ENCODE measurements at places on chromosomes 4 and X. TPM values are rescaled to one million over a fixed set of nuclear protein-coding genes. Genes with fewer than 3 reads are reported as not detected.

Gene ANKRD37
- total RNA-seq: 17.3 TPM

Gene CT45A1
- total RNA-seq: not detected

Gene NSG1
- total RNA-seq: 2.4 TPM

Gene TMPRSS11A
- total RNA-seq: not detected

Gene LNX1
- total RNA-seq: 25.0 TPM

Gene MID1
- total RNA-seq: 38.3 TPM

Gene FHDC1
- 14.0 TPM for total RNA-seq

Gene NPY1R
- total RNA-seq: 2.0 TPM

GRCh38 chr4:69977582-69977981 lies 12.1 kb upstream of the CSN2 start:
- no peaks in the 10 kb centered on the region for H3K27me3 ChIP-seq
- no peak overlapping the region for H3K4me3 ChIP-seq
- H3K4me1 ChIP-seq: no peaks in the 10 kb centered on the region
- no peak for DNase-seq

GRCh38 chr4:76714226-76714625 lies 183.7 kb downstream of the SOWAHB start:
- no peaks in the 10 kb centered on the region for H3K36me3 ChIP-seq
- H3K4me1 ChIP-seq: no peaks in the 10 kb centered on the region
- H3K4me3 ChIP-seq: no peak overlapping the region
- no peaks in the 10 kb centered on the region for H3K27me3 ChIP-seq

DNA sequence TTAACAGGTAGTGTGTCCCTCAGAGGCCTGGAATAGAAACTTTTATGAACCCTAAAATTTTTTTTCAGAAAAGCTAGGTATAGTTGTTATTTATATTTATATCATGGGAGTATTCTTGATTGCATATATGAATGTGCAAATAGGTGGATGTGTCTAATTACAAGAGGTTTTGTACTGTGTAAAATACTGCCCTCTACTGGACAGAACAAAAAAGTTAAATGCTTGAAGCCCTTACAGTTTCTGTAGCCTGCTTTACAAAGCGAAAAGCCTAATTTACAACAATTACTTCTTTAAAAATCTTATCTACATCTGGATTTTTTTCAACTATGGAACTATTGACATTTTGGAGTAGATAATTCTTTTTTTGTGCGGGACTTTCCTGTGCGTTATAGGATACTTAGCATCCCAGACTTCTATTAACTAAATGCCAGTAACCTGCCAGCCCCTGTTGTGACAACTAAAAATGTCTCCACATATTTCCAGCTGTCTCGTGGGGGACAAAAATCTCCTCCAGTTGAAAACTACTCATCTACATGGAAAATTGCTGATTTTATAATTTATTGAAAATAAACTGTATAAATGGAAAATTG lies 35.1 kb downstream of the ENPEP start:
- no peaks in the 10 kb centered on the region for H3K36me3 ChIP-seq
- H3K4me1 ChIP-seq: no peaks in the 10 kb centered on the region
- no peak overlapping the region for H3K4me3 ChIP-seq

GRCh38 chr4:9894644-9895332 lies 113.4 kb downstream of the DRD5 start:
- H3K36me3 ChIP-seq: no peaks in the 10 kb centered on the region
- H3K4me3 ChIP-seq: no peak overlapping the region
- no peak overlapping the region for H3K27ac ChIP-seq
- no peaks in the 10 kb centered on the region for H3K27me3 ChIP-seq

DNA sequence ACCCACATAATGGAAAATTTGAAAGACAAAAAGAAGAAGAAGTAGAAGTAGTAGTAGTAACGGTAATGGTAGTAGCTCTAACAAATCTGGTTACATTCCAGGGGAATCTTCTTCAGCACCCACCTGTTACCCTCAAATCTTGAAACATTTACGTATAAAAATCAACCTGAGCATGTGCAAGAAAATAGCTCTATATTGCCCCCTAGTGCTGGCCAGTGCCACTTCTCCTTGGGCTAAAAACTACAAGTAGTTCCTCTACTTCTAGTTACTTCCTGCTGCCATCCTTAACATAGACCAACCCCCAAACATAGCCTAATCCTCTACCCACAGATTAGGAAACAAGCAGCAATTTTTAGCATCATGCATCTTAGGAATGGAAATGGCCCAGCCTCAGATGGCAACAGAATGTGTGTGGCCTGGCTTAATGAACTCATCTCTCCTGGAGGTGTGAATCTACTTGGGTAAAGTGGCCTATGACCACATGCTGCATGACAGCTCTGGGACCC lies 3.1 kb downstream of the PDGFC start:
- no peak overlapping the region for H3K4me3 ChIP-seq
- no peaks in the 10 kb centered on the region for H3K4me1 ChIP-seq
- H3K27me3 ChIP-seq: no peaks in the 10 kb centered on the region

DNA sequence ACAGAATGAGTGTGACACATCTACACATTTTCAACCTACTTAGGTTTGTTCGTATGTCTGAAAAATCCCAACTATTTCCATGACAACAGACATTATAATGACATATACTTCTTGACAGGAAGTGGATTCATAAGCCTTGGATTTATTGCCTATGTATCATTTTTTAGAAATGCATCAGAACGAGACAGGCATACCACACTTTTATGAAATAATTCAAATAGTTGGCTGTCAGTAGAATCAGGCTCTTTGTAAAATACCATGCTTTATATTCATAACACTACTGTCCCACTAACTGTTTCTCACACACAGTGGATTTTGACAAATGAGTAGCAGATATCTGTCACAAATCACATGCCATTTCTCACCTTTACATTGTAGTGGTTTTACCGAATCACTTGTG lies 173.2 kb downstream of the BEND2 start:
- H3K27me3 ChIP-seq: no peaks in the 10 kb centered on the region
- H3K36me3 ChIP-seq: no peaks in the 10 kb centered on the region
- no peak overlapping the region for H3K4me3 ChIP-seq
- H3K27ac ChIP-seq: no peak overlapping the region

GRCh38 chr4:146062340-146062739 lies 113.2 kb upstream of the LSM6 start:
- no peak for DNase-seq
- no peaks in the 10 kb centered on the region for H3K36me3 ChIP-seq
- H3K4me1 ChIP-seq: no peaks in the 10 kb centered on the region

DNA sequence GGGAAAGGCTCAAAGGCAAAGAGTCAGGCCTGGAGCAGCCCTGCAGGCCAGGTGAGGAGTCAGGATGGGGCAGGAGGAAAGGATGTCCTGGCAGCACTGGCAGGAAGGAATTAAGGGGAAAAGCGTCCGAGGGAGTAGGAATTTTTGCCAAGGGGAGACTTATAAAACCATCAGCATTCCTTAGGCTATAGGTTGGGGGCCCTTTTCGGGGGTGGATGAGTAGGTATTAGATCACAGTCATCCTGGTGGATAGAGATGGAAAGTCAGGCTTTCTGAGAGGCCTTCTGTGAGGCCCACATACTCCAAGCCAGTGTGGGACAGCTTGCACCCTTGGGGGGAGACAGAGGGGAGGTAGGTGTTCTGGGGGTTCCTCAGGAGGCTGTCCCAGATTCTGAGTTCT lies 12.3 kb downstream of the STARD8 start:
- no peaks in the 10 kb centered on the region for H3K4me1 ChIP-seq
- H3K27ac ChIP-seq: no peak overlapping the region
- no peak for DNase-seq
- H3K4me3 ChIP-seq: no peak overlapping the region

DNA sequence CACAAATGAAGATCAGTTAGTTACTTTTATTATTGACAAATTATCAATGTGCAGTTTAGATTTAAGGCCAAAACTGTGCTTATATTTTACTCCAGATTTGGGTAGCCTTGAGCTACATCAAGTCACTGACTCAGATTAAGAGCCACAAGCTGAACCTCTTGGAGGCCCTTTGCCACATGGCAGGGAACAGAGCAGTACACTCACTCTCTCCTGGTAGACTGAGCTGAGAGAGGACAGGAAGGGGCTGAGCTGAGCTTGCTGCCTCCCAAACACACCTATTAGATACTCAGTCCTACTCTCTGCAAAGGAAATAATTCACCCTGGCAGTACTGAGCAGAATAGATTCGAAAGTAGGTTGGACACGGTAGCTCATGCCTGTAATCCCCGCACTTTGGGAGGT lies 7.8 kb downstream of the STAP1 start:
- H3K36me3 ChIP-seq: no peaks in the 10 kb centered on the region
- H3K4me3 ChIP-seq: no peak overlapping the region
- no peaks in the 10 kb centered on the region for H3K27me3 ChIP-seq
- no peak for DNase-seq
- H3K27ac ChIP-seq: no peak overlapping the region

GRCh38 chr4:9849538-9849920 lies 68.1 kb downstream of the DRD5 start:
- H3K36me3 ChIP-seq: no peaks in the 10 kb centered on the region
- no peaks in the 10 kb centered on the region for H3K27me3 ChIP-seq
- no peaks in the 10 kb centered on the region for H3K4me1 ChIP-seq

DNA sequence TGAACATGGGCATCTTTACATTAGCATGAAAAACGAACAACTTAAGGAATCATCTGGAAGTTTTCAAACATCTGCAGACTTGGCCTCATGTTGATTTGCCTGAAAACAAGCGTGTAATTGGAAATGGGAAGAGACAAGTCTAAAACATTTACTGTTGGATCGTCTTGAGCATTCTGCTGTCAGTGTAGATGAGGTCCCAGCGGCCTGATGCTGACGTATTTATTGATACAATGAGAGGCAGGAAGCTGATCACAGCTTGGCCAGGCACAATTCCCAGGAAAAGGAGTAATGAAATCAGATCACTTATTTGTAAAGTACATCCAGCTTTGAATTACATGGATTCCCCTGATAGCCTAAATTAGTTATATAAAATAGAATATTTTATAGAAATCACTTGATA lies 210.6 kb downstream of the CLCN4 start:
- no peaks in the 10 kb centered on the region for H3K4me1 ChIP-seq
- no peak overlapping the region for H3K4me3 ChIP-seq
- no peaks in the 10 kb centered on the region for H3K36me3 ChIP-seq
- no peak for DNase-seq
- peaks cover 4% of the 10 kb centered on the region for H3K27me3 ChIP-seq
- no peak overlapping the region for H3K27ac ChIP-seq

DNA sequence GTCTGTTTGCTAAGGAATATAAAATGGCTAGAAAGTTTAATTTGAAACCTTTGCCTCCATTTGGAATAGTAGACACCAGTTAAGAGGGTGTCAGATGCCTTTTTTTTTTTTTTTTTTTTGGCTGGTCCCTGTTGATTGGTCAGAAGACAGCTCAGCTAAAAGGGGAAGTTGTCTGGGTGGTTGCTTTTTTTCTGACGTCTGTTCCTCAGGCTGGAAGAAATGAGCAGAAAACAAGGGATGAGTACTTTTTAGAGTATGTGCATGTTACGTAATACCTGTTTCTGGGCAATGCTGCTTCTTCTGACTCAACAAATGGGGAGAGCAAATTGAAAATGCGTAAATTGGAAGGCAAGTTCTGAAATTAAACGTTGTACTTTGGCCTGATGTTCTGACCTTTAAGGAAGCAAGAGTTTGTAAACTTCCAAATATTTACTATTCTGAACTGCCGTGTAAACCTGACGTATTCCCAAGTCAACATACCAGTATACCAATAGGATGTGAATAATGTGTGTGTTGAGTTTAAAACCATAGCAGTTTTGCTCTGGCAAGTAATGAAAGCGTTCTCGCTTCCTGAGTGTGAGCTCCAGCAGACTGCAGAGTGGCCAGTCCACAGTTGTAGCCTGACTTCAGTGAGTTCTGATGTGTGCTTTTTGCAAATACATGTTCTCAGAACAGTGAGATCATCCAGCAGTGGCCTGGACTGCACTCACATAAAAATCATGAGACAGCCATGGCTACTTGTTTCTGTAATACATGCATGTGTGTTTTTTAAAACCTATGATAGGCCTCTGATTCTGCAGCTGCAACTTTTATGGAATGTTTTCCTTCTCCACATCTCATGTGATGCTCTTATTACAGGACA lies 1.7 kb downstream of the SAT1 start:
- H3K27ac ChIP-seq: peak overlapping the region; percentile 80
- H3K27me3 ChIP-seq: no peaks in the 10 kb centered on the region
- H3K4me3 ChIP-seq: peak overlapping the region; percentile 42
- H3K4me1 ChIP-seq: no peaks in the 10 kb centered on the region

- DNase-seq: peak; percentile 87
- no peaks in the 10 kb centered on the region for H3K27me3 ChIP-seq
- peak overlapping the region; percentile 53 for H3K27ac ChIP-seq
- no peaks in the 10 kb centered on the region for H3K4me1 ChIP-seq
Measured at GRCh38 chrX:131821945-131822622, 201.0 kb upstream of the STK26 start.

DNA sequence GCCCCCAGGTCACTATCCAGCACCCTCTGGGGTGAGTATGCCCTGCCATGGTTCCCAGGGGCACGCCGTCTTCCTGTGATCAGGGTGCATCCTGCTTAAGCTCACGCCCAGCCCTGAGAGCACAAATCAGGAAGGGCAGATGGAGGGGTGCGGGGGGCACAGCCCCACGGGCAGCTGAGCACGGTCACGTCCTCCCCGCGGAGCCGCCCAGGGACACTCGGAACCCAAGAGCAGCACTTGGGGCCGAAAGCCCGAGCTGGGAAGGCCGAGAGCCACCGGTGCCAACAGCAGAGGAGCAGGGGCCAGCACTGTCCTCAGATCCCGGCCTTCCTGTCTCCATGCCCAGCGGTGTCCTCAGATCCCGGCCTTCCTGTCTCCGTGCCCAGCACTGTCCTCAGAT lies 21.5 kb downstream of the NELFA start:
- H3K36me3 ChIP-seq: peaks cover 9% of the 10 kb centered on the region
- no peaks in the 10 kb centered on the region for H3K4me1 ChIP-seq
- H3K27ac ChIP-seq: no peak overlapping the region
- no peak overlapping the region for H3K4me3 ChIP-seq
- DNase-seq: no peak
- no peaks in the 10 kb centered on the region for H3K27me3 ChIP-seq

Measured in colonic mucosa (tissue), 4 donors.